ENCODE measurements at places on chromosomes 4 and X.

DNA sequence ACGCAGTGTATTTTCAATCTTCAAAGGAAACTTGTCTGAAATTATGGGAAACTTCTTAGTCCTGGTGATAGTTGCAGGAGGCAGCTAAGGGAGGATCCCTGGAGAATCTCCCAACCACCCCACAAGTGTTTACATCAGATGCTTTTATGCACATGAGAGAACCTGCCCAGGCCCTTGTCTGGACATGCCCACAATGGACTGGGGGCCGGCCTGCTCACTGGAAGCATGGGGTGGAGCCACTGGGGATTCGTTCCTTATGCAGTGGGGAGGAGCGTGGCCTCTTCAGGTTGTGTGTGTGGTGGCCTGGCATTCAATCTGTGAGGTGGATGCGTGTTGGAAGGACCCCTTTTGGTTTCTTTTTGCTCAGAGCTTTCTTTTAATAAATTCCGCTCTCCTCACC, 398.7 kb upstream of the PPP1R2C start:
- no peak for DNase-seq

DNA sequence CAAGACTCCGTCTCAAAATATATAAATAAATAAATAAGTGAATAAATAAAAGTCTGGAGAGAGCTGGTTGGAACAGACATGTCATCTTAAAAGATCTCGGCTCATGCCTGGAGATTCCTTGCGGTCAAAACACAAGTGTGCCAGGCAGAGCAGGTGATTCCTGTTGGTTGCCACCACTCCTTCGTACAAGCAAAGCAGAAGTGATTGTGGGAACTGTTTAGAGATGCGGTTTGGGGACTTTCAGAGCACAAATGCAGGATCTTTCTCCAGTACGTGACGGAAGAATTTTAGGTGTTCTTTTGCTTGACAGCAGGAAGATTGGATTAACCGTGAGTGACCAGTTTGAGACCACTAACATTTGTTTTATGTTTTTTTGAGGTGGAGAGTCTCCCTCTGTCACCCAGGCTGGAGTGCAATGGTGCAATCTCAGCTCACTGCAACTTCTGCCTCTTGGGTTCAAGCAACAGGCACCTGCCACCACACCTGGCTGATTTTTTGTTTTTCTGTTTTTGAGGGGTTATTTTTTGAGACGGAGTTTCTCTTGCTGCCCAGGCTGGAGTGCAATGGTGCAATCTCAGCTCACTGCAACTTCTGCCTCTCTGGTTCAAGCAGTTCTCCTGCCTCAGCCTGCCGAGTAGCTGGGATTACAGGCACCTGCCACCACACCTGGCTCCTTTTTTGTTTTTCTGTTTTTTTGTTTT, 2.8 kb upstream of the CRLF2 start:
- DNase-seq, result no peak

GRCh38 chr4:40811956-40812355, 62.2 kb downstream of the NSUN7 start:
- DNase-seq, result no peak

DNA sequence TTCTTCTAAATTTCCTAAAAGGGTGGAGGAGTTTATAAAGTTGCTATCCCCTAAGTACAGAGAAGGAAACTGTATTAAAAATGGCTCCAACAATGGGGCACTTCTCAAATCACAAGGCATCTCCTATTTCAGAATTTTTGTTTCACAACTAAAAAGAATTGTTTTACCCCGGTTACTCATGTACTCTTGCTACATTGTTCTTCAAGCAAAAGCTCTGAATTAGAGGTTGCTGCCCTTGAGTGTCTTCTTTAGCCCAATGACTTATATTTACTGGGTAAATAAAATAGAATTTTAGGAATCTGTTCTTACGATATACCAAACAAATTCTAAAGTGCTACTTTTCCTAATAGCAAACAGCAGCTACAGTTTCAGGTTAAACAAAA, 67.5 kb downstream of the PPEF2 start:
- DNase-seq, result no peak

DNA sequence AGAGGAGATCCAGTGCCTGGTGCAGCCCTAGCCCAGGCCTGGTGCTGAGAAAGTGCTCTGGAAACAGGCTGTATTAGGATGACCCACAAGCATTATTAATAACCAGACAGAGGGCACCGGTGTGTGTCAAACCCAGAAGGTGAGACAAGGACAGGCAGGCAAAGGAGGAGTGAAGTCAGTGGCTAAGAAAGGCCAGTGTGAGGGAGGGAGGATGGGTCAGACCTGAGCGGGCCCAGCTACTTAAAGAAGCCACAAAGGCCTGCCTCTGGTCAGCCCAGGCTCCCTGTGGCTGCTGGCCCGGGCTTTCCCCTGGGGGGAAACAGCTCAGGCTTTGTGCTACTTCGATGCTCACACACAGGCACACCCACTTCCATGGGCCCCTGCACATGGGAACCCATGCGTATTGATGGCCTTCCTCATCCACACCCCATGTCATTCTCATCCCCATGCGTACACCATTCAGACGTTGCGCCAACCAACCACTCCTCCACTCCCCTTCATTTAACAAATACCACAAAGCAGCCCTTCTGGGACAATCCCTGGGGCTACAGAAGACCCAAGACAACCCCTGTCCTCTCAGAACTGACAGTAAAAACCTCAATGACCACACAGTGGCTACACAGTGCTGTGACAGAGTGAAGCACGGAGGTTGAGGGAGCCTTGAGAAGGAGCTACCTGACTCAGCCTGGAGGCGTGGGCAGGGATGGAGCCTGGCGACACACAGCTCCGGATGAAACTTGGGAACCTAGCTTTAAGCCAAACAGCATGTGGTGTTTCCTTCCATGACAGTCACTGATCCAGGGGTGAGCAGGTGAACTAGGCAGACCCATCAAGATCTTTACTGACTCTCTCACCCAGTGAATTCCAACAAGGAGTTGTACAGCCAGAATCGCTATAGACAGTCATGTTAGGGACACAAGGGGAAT, 24.9 kb upstream of the MTM1 start:
- no peak for DNase-seq

DNA sequence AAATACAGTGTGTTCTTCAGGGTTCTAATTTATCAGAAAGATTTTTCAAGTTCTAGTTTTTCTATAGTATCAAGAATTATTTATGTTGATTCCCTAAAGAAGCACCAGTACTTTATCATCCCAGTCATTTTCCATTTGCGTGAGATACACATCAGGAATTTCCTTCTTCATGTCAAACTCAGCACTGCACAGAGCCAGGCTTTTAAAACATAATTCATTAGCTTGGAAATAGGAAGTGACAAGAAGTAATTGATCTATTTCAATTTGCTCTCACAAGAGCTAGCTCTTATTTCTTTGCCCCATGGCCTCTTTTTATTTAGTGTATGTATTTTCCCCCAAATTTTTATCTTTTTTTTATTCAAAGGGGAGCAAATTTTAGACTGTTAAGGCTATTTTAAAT, 13.0 kb upstream of the SLC10A4 start:
- DNase-seq, result no peak

- DNase-seq, result peak; percentile 45
These were observed 388.9 kb downstream of the SPRY1 start for GRCh38 chr4:123785538-123785937.

GRCh38 chr4:33226133-33226532, 2506.0 kb downstream of the PCDH7 start:
- no peak for DNase-seq

DNA sequence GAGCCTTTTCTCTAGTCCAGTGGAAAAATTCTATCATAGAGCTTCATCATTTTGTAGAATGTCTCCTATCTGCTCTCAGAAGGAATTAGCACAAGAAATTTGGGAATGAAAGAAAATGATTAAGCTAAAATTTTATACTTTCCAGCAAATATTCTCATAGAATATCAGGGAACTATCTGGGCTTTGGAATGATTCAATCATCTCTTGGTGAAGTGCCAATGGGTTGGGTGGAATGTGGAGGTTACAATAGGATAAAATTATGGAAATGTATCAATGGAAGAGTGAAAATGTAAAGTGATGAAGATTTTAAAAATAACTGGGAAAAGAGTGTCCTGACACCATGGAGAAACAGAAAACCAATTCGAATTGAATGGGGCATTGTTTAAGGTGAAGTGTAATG, 119.0 kb upstream of the MID1 start:
- no peak for DNase-seq

- peak; percentile 41 for DNase-seq
These were observed 505.5 kb downstream of the ANKRD50 start for GRCh38 chr4:124206779-124207605.

DNA sequence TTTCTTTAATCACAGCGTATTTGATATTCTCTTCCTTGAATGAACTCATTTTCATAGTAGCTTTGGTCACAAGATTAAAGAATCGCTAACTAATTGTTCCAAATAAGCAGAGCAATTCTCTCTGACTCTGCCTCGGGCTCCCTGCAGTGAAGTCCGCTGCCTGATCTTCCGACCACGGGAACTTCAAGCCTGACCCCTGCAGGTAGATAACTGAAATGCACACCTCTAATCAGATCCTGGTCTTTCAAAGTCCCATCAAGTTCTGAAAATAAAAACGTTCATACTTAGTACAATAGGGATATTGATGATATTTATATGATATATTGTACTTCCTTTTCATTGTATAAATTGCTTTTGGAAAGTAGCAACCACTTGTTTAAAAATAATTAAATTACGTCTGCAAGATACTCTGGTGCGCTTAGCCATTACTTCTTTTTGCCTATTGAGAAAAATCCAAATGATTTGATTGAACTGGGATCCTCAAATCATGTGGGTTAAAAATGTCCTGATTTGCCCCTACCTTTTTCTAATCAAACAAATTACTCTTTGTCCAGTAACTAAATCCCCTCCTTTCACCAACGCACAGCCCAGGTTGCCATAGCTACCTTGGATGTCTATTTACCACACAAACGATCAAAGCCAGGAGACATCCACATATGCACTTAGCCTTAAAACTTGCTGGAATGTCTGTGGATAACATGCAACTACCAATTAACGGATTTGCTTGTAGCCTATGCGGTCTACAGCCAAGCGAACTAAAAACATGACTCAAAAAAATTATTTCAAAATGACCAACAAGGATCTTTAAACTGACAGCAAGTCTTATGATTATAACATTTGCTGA, 4.2 kb downstream of the MID1 start:
- peak; percentile 84 for DNase-seq

GRCh38 chrX:3227526-3227925, 118.9 kb downstream of the MXRA5 start:
- DNase-seq, result peak; percentile 2

DNA sequence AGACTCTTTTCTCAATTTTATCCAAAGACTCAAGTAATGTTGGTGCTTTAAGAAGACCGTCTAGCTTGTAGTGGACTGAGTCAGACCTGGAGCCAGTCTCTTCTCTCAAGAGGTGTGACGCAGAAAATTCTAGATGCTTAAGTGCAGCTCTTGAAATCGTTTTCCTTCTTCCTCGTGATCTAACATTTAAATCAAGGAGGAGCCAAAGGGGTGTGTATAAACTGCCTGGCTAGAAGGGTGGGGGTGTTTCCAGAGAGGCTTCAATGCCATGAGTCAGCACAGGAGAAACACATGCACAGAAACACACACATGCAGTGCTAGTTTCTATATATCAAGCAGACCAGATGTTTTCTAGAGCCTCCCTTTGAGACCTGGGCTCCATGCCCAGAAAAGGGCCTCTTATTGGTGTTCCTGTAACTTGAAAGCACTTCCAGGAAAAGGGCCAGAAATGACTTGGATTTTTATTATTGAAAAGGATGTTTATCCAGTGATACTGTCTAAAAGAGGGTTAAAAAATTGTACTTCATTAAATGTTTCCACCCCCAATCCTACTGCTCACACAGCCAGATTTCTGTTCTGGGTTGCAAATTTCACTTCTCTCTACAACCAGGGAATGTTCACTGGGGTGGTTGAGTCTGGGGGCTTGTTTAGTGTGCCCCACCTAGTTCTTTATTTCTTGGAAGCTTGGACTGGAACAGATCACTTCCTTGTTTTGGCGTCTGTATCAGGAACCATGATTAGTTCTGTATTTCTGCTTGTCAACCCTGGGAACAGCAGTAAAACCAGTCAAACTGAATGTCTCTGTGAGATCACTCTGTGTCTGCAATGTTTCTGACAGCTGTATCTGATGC, at the start of gene CLIC2:
TSS of gene CLIC2 (minus strand) at position 129 of the 851 bp plus-strand sequence. CDS start 187 bp downstream, outside the sequence.
- no peak for DNase-seq

GRCh38 chr4:189092581-189092980, 848.1 kb upstream of the FRG1 start:
- peak; percentile 23 for DNase-seq

- DNase-seq, result no peak
These were observed 101.9 kb downstream of the FAM53A start for GRCh38 chr4:1582227-1582626.

DNA sequence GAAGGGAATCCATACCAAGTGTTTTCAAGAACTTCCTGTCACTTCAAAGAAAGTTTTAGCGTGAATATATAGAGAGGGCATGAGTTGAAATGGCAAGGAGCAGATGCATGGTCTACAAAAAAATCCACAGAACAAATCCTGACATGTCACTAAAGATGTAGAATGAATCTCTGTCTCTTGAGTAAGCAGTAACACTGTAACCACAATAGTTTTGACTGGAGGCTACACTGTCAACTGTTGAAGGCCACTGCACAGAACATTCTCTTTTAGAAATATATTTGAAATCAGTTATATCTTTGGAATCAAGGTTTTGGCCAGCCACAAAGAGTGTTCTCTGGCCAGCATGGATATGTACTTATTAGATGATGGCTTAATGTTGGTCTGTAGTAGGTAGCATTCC, 83.8 kb downstream of the VCX3B start:
- DNase-seq, result no peak

DNA sequence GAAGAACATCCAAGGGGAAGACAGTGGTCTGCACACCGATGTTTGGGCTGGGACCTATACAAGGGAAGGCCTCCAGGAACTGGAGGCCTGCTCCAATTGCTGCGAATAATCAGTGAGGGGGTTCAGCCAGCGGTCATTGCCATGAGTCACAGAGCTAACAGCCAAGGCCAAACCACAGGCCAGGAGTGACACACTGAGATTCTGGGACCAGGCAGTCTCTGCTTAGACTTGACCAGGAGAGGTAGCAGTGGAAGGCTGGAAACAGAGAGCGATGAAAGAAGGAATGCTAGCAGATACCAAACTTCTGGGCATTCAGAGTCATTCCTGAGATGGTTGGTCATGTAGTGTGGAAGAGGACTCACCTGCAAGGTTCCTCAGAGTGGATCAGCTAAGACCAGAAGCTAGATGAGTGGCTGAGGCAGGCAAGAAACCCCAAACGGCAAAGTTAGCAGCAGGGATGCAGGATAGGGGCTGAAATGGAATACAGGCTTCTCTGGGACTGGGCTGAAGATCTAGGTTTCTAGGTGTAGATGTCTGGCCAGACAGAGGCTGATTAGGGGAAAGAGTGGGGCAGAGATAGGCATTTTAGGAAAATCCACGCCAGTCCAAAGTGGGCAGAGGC, 54.7 kb downstream of the CNGA2 start:
- no peak for DNase-seq

DNA sequence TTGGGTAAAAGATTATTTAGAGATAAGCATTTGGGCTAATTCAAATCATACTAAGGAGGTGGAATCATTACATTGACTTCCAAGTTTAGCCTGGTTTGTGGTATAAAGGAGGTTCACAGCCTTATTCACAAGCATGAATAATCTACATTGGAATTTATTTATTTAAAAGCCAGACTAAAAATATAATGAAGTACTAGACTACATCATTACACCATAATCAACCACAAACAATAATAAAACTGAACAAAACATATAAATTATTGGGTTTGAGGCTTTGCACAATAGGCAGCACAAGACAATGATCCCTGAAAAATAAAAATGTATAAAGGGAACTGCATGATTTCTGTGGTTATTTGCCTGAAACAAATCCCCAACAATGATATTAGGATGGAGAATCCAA, 314.0 kb downstream of the GBA3 start:
- no peak for DNase-seq

- DNase-seq, result no peak
These were observed 237.8 kb downstream of the TRAM1L1 start for GRCh38 chr4:116847616-116848015.
